ENCODE measurements at places on chromosomes 7 and 10. TPM values are rescaled to one million over a fixed set of nuclear protein-coding genes. Genes with fewer than 3 reads are reported as not detected.

DNA sequence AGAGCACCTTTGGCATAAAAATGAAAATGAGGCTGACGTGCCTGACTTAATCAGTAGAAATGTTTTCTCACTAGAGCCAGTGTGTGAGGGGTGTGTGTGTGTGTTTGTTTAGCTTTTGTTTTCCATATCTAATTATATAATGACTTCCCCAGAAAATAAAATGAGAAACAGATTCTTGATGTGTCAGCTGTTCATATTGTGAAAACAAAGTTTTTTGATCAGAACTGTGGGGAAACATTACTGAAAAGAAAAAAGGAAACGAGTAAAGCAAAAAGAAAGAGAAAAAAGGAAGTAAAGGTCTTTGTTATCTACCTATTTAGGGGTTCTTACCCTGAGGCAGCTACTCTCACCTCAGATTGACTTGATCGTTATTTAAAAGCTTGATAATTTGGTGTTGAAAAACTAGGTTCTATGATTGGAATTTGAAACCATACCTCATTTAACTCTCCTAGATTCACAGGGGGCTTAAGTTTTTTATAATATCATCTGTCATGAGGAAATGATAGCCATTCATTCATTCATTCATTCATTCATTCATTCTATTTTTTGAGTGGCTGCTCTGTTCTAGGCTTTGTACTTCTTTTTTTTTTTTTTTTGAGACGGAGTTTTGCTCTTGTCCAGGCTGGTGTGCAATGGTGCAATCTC, 58.0 kb downstream of the CREM start:
- no peak for DNase-seq

- DNase-seq: no peak
Observed at GRCh38 chr10:7797582-7797981, 9.6 kb downstream of the ATP5F1C start.

DNA sequence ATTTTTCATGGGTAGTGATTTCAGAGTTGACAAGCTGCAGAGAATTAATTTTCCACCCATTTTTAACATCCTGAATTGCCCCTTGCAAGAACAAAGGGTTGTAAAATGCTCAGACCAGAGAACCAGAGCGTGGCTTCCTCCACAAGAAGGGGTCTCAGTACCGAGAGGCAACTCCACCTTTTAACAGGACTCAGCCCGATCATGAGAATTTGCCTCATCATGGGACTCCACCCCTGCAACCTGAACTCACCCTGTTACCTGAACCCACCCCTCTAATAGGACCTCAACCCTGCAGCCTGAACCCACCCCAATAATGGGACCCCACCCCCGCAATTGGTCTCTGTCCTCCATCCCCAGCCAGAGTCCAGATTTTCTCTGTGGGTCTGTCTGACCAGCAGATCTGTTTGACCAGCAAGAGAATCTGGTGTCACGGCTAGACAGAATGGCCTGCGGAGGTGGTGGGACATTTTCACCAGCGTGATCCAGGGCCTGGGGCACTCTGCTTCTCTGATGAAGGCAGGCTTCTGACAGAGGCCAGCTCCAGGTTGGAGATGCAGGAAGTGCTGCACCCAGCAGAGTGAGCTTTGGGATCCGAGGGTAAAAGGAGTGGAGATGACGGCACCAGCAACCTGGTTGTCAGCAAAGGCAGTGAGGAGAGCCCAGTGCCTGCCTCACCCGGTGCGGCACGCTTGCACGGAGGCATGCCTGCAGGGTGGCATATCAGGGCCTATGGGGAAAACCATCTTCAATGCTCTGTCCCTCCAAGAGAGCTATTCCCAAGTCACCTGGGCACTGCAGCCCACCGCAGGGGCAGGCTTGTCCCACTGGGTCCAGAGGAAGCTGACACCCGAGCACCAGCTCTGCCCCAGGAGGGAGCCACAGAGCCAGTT, 136.6 kb downstream of the TCERG1L start:
- no peak for DNase-seq

- no peak for DNase-seq
Observed at GRCh38 chr10:119415536-119416503, 126.7 kb downstream of the RGS10 start.

The CFAP46 gene
- total RNA-seq: not detected
